Stimulated activated CD8-positive, alpha-beta memory T cell treated with anti-CD3 and anti-CD28 coated beads, Interleukin-4, amount 100 ng/mL, for 1 hour (primary cell): ENCODE measurements at places on chromosomes 3 and 15.

DNA sequence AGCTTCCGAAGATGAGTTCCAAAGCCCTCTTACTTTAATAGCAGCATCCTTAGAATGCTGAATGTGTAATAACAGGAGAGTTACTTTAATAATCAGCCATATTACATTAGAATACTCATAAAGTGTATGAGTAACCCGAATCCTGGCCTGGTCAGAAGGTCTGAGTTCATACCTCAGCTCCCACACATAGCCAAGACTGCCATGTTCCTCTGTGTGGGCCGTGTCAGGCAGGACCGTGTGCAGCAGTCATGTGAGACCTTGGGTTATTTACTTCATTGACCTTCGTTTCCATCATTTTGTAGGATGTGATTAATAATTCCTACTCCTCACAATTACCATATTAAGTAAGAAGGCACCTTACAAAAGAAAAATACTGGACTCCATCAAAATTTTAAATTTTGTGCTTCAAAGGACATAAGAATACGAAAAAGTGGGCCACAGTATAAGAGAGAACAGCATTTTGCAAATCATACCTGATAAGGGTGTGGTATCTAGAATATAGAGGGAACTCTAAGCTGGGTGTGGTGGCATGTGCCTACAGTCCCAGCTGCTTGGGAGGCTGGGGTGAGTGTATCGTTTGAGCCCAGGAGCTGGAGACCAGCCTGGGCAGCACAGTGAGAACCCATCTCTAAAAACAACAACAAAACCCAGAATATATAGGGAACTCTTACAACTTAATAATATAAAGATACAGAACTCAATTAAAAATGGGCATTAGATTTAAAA lies 163.4 kb downstream of the ATG7 start:
- DNase-seq = no peak

GRCh38 chr3:132730891-132731580 lies 8.8 kb upstream of the NPHP3 start:
- no peak for DNase-seq

GRCh38 chr3:46236294-46237054 lies 5.8 kb upstream of the CCR3 start:
- no peak for DNase-seq

- DNase-seq = no peak
Measured at GRCh38 chr15:62165793-62166375, 799 bp upstream of the C2CD4B start.

GRCh38 chr3:71063773-71064290 lies 519.7 kb downstream of the FOXP1 start:
- DNase-seq = no peak

- no peak for DNase-seq
Measured at GRCh38 chr3:155880286-155880685, 9.8 kb downstream of the GMPS start.

- DNase-seq = no peak
Measured at GRCh38 chr3:32292085-32292796, 53.8 kb downstream of the CMTM8 start.

- no peak for DNase-seq
Measured at GRCh38 chr15:81492969-81493645, 119.1 kb upstream of the TMC3 start.

- DNase-seq = no peak
Measured at GRCh38 chr3:102233881-102234280, 200.9 kb upstream of the ZPLD1 start.

DNA sequence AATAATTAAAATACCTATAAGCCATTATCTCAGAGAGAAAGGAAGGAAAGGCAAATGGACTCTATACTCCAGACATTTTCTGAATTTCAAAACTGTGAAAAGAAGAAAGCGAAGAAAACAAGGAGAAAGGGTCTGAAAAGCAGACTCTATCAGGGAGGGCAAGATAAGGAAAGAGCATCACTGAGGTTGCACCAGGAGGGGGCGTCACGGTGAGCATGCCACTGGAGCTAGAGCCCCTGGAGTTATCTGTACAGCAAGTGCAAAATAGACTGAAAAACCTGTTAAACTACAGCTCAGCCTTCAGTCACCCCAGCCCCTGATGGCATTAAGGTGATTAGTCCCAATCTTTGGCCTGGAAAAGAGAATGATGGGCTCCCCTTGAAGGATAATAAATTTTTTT lies 514.3 kb downstream of the GABRG3 start:
- DNase-seq = no peak

DNA sequence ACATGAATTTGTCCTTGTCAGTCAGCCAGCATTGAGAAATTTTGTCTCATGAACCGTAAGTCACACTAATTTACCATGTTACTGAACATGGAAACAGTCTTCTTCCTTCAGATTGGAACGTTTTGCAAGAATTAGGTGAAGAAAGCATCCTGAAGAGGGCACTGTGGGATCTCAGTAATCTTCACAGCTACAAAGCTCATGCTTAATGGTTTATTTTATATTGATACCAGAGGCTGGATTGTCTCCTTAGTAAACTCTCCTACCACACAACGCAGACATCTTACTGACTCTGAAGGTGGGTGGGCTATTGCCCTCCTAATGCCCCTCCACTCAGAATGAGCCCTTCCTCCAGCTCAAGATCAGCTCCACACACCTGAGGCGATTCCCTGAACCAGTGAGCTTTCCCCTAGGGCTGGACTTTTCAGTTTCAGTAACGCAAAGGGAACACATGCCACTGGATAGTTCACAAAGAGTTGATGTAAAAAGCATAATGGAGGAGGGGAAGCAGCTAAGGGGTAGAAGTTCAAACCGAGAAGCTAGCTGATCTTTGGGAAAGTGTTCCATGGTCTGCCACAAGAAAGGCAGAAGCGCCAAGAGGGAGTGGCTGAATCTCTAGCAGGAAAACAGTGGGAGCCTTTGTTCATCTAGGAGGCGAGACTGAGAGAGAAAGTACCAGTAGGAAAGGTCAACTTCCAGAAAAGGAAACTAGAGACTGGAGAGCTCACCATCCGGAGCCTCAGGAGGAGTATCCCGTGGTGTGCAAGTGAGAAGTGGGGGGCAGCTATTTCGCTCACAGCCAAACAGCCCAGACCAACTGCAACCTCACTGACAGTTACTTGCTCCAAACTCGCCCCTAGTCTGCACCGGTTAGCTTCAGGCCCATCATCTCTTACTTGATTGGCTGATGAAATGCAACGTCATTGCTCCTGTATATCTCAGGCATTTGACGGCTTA lies at the start of gene SLC9C1:
Gene SLC9C1, minus strand, starts transcription at position 849 of the 954 bp plus-strand sequence. CDS start 7,425 bp downstream, outside the sequence.
- DNase-seq = no peak

- DNase-seq = no peak
Measured at GRCh38 chr3:194993896-194994295, 277.1 kb downstream of the XXYLT1 start.

- DNase-seq = no peak
Measured at GRCh38 chr15:80934761-80935221, 54.8 kb downstream of the MESD start.

DNA sequence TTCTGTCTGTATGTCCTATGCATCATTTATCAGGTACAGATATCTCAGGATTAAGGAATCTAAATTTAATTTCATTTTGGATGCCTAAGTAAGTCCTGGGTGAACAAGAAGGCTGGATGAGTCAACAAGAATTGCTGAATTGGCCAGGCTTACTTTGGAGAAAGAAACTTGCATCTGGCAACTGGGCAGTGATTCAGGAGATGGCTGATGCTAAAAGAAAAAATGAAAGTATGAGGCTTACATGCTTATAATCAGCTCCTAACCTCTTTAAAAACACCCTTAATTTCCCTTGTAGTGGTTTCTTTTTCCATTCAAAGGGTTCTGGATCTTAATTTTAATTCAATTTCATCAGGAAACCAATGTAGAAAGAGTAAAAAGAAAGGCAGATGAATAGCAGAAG lies 228.8 kb upstream of the PEX5L start:
- DNase-seq = no peak

DNA sequence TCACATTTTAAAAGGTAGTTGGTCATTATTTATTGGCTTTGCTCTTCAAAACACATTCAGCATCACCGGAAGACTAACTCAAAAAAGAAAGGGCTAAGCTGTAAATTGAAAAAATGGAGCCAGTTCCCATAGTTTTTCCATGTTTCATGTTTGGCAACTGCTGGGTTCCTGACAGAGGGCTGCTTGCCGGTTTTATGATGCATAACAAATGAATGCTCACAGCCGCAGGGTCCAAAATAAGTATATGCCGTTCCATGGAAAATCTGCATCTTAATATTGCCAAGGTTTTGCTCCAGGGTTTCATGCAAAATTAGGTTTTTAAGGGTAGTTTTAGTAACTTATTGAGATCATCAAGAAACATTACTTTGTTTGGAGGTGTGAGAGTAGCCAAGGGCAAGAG lies 15.8 kb downstream of the SLC12A1 start:
- DNase-seq = no peak

DNA sequence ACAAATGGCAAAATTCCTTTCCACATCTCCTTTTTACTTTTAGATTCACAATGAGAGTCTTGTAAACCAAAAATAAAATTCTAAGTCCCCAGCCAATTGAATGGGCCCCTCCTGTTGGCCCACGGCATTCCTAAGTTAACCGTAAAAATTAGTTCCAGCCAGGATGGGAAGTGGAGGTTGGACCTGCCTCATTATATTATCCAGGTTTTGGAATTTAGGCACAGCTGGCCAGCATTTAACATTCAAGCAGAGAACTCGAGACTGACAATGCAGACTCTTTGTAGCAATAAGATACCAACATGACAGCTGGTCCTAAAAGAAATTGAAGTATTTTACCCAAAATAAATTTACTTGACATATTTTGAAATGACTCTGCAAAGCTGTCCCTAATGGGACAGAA lies 321.0 kb upstream of the NAALADL2 start:
- DNase-seq = no peak

DNA sequence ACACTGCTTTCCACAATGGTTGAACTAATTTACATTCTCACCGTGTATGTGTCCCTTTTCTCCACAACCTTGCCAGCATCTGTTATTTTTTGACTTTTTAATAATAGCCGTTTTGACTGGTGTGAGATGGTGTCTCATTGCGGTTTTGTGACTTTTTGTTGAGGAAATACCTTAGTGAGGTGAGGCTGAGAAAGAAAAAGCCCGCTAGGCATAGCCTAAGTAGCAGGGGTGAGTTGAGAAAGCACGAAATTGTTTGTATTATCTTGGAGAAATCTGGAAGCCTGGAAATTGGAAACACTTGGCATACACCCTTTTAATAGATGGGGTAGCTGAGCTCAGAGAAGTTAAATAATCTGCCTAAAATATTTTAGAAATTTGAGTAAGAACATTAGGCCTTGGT lies 61.5 kb upstream of the CFAP161 start:
- DNase-seq = no peak

DNA sequence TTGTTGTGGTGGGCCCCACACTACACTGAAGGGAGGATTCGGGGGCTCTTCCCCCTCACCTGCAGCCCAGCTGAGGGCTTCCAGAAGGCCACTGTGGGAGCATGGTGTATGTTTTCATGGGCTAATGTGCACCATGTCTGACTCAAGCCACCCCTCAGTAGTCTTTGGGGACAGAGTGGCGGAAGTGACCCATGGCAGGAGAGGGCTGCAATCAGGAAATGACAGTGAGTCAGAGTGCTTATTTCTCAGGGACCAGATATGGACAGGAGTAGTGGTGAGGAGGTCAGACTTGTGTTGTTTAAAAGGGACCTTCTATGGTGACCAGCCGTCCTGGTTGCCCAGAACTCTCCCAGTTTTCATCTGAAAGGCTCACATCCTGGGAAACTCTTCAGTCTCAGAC lies 32.8 kb upstream of the SLC9A9 start:
- DNase-seq = no peak

- DNase-seq = no peak
Measured at GRCh38 chr3:180072786-180073185, 36.0 kb upstream of the PEX5L start.

- no peak for DNase-seq
Measured at GRCh38 chr3:47971081-47971480, 45.1 kb downstream of the MAP4 start.

- no peak for DNase-seq
Measured at GRCh38 chr3:70383360-70383831, 71.0 kb upstream of the MDFIC2 start.

DNA sequence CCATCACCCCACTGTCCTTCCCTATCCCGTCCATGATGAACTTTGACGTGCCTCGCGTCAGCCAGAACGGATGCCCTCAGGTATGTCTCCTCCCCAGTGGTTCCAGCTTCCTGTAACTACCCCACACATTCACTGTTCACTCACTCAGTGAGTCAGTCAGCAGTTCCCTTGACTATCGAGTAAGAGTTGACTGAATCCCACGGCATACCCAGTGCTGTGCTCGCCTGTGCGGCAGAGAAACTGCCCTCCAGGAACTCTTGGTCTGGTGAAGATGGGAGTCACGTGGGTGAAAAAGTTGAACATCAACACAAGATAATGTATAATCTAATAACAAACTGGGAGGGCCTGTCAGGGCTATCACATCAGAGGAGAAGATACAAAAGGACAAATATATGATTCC lies 36.7 kb downstream of the CCDC33 start:
- no peak for DNase-seq

- DNase-seq = no peak
Measured at GRCh38 chr3:172199850-172200369, 160.5 kb downstream of the FNDC3B start.

DNA sequence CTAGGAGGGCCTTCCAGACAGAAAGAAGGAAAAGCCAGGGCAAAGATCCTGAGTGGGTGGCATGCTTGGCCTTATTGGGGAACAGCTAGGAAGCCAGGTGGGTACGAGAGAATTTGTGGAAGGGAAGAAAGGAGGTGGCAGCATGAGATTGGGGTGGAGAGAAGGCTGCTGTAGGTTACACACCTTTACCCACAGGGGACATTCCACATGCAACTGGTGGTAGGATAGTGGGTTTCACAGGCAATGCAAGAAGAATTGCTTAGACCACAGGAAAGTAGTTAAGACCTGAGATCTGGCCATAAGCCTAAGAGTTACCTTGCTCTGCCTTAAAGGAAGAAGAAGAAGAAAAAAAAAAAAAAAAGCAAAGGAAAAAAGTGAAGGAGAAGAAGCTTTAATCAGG lies 19.8 kb downstream of the ANP32A start:
- DNase-seq = no peak

DNA sequence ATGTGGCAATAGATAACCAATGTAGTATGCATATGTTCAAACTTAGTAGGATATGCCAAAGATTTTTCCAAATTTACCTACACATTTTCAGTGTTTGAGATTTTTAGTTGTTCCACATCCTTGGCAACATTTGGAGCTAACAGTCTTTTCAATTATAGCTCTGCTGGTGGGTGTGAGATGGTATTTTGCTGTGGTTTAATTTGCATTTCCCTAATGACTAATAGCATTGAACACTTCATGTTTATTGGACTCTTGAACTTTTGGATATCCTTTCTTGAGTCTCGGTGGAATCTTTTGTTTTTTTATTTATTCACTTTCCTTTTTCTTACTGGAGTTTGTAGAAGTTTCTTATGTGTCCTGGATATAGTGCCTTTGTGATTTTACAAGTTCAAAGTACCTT lies 11.0 kb upstream of the ILDR1 start:
- DNase-seq = no peak
